Spleen (tissue), 13 donors: ENCODE measurements at places on chromosomes 2 and 18. TPM values are rescaled to one million over a fixed set of nuclear protein-coding genes. Genes with fewer than 3 reads are reported as not detected.

The OSR1 gene
- total RNA-seq = 0.32 TPM

The CREG2 gene
- not detected for total RNA-seq

The MC2R gene
- not detected for total RNA-seq

The NPAS2 gene
- 19.4 TPM for total RNA-seq

The RGPD3 gene
- total RNA-seq = 1.4 TPM

The BOD1L2 gene
- not detected for total RNA-seq

The C2orf78 gene
- total RNA-seq = not detected

The SLC4A3 gene
- 3.4 TPM for total RNA-seq

The MZT2B gene
- 55.3 TPM for total RNA-seq

The ZNF638 gene
- total RNA-seq = 152 TPM

The RNF25 gene
- total RNA-seq = 20.7 TPM

The TMEM178A gene
- 2.0 TPM for total RNA-seq

The SNRPD1 gene
- total RNA-seq = 52.6 TPM

The CNTNAP5 gene
- total RNA-seq = not detected

The PSMA8 gene
- total RNA-seq = not detected

The PSD4 gene
- 127 TPM for total RNA-seq

The MARCHF4 gene
- total RNA-seq = not detected

The ASAP2 gene
- 2.7 TPM for total RNA-seq
